Uterus (tissue), 4 donors: ENCODE measurements at places on chromosomes 2 and 18. TPM values are rescaled to one million over a fixed set of nuclear protein-coding genes. Genes with fewer than 3 reads are reported as not detected.

- DNase-seq, result no peak
These were observed 161.0 kb upstream of the ZFP36L2 start for GRCh38 chr2:43387092-43388062.

DNA sequence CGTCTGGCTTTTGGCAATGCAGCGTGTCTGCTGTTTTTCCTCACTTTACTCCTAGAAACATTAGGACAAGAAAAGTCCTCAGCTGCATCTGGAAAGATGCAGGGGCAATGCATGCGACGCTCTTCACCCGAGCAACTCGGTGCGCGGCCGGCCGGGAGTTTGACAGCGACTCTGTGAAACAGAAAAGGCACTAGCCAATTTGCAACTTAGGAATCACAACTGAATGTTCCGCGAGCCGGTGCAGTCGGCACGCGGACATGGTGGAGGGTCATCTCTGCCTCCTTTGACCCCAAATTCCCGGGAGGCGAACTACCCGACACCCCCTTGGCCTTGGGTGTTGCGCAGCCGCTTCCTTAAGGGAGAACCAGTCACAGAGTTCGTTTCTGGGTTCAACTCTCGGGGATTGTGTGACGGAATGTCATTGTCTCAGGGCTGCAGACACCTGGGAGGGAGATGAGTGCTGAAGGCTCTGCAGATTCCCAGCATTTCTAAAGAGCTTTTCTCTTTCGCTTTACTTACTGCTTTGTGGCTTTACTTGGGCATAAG, 9.8 kb downstream of the NR4A2 start:
- DNase-seq, result no peak

The GRHL1 gene
- total RNA-seq, result 0.24 TPM

The LCT gene
- not detected for total RNA-seq

The CFC1 gene
- not detected for total RNA-seq
